ENCODE measurements at places on chromosomes 7 and 10.
A peak's percentile ranks its signal among the peaks of the same experiment; 100 is the strongest.

GRCh38 chr7:156179872-156180390 is 367.7 kb upstream of the SHH start:
- no peak for DNase-seq

GRCh38 chr10:95559471-95559870 is 1.7 kb downstream of the SORBS1 start:
- no peak for DNase-seq

DNA sequence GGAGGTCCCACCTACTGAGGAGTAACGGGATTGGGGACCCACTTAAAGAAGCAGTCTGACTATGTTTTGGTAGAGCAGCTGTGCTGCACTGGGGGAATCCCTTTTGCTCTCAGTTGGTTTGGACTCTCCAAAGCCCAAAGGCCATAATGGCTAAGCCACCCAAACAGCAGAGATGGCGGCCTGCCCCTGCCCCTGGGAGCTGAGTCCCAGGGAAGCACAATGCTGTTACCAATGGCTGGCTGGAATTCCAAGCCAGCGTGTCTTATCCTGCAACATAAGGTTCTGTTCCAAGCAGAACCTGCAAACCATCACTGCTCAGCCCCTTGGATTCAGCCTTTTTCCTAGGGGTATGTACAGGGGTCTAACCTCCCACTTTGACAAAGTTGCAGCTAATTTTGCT is 53.7 kb upstream of the GNAT3 start:
- no peak for DNase-seq

GRCh38 chr10:132132421-132132841 is 54.3 kb upstream of the DPYSL4 start:
- no peak for DNase-seq

GRCh38 chr10:13000431-13000830 is 1.1 kb downstream of the CCDC3 start:
- DNase-seq: no peak

GRCh38 chr10:93300981-93301380 is 181.2 kb downstream of the MYOF start:
- no peak for DNase-seq

- peak; percentile 70 for DNase-seq
Observed at GRCh38 chr7:101017064-101017777, 2.7 kb upstream of the MUC17 start.

- DNase-seq: peak; percentile 46
Observed at GRCh38 chr10:14820010-14820774, 17.6 kb downstream of the CDNF start.

- peak; percentile 30 for DNase-seq
Observed at GRCh38 chr7:44348300-44348699, 22.9 kb upstream of the CAMK2B start.

GRCh38 chr10:60123172-60123571 is 216.8 kb upstream of the CCDC6 start:
- DNase-seq: no peak

DNA sequence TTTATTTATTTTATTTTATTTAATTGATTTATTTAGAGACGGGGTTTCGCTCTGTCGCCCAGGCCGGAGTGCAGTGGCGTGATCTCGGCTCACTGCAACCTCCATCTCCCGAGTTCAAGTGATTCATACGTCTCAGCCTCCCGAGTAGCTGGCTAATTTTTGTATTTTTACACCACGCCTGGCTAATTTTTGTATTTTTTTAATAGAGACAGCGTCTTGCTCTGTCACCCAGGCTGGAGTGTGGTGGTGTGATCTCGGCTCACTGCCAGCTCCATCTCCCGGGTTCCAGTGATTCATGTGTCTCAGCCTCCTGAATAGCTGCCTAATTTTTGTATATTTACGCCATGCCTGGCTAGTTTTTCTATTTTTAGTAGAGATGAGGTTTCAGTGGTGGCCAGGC is 34.2 kb downstream of the AP5Z1 start:
- DNase-seq: no peak

- DNase-seq: no peak
Observed at GRCh38 chr10:17256051-17256450, 28.0 kb downstream of the VIM start.

GRCh38 chr7:101664436-101664835 is 35.3 kb upstream of the MYL10 start:
- no peak for DNase-seq

DNA sequence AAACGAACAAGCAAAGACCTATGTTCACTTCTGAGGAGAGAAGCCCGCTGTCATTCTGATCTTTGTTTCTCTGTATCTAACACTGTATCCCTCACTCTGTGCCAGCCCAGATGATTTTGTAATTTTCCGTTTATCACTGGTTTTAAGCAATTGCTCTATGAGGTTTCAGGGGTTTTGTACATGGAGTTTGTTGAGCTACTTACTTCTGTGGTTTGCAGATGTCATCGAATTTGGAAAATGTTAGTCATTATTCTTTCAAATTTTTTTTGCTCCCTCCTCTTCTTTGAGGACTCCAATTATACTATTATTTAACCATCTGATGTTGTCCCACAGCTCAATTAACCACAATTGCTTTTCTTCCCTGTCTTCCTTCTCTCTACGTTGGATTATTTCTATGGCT is 650.9 kb upstream of the IGFBP3 start:
- DNase-seq: no peak

DNA sequence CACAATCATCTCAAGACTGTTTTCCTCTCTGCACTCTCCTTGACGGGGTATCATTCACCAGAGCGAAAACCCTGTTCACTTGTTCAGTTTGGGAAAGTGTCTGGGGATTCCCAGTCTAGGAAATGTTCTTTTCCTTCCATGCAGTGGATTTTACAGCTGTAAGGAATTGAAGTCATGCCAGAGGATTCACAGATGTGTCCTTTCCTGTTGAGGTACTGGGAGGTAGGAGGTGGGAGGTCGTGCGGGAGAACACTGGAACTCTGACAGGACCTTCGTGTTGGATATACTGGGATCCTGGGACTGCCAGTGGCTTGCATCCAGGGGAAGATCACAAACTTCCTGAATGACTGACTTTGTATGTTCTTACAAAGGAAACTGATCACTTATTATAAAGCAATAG is 185.5 kb downstream of the BMPER start:
- DNase-seq: no peak

DNA sequence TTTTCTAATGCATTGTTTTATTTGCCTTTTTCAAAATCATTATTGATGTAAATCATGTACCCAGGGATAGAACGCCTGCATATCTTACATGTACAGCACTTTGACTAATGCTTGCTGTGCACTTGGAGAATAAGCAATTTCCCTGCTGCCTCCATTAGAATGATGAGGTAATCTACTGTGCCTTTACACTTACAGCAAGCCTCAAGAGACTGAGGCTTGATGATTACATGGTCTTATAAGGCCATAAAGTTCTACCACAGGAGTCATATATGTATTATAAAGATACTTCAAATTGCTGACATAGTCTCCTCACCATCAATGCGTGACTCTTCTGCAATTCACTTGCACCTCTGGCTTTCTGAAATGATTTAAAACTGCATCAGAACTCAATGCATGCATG is 328.6 kb upstream of the HGF start:
- no peak for DNase-seq

DNA sequence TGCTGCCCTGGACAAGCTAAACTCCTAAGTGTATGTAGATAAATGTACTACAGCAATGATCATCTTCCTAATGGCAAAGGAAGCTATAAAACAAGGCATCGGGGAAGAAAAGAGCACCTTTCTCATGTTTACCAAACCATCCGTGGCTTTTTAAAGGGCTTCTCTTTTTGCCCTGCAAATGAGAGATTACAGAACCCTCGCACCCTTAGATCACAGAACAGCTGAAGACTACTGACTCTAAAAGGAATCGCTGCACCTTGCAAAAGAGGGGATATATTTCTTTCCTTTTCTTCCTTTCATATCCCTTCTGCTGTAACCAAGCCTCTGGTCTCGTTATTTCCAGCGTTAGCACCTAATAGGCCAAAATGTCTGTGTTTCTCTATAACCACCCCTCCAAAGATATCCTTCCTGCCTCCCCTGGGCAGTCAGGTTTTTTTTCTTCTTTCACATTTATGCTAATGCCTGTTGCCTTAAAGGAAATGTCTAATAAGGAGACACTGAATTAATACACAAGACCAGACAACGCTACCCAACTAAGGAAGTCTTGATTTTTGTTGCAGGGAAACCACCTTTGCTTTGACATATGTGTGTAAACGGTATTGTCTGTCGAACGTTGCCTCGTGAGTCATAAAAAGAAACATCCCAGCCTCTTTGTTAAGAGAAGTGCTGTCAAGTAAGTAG is 10.5 kb downstream of the ST8SIA6 start:
- no peak for DNase-seq

- peak; percentile 41 for DNase-seq
Observed at GRCh38 chr7:29878081-29878688, 71.9 kb downstream of the WIPF3 start.

DNA sequence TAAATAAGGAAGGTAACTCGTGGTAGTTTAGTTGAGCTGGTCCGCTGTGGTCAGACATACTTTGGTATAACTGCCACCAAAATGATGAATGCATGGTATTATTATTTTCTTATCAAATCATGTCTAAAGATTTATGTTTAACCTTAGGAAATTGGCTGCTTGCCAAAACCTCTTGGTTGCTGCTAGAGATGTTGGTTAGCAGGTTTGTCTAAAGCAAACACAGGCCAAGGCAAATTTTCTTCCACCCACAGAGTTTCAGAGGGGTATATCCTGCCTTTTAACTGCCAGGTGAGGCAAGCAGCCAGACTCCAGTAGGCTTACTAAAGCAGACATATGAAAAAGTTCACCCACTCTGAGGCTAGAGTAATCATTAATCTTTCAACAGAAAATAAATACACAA is 101.4 kb downstream of the SEMA3E start:
- DNase-seq: no peak

DNA sequence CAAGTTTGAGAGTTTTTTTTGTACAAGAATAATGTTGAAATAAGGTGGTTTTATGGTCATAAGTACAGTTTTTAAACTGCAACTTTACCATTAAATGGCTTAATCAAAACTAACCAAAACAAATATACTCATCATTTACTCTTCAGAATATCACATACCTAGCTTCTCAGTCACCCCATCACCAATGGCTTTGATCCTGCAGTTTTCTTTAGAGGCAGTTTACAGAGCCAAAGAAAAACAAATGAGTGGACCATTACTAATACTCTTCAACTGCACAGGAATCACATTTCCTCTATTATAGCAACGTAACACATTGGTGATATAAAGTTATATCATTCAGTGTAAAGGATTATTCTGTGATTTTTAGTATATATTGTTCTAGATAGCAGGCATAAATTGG is 576.1 kb upstream of the LRRTM3 start:
- DNase-seq: no peak

DNA sequence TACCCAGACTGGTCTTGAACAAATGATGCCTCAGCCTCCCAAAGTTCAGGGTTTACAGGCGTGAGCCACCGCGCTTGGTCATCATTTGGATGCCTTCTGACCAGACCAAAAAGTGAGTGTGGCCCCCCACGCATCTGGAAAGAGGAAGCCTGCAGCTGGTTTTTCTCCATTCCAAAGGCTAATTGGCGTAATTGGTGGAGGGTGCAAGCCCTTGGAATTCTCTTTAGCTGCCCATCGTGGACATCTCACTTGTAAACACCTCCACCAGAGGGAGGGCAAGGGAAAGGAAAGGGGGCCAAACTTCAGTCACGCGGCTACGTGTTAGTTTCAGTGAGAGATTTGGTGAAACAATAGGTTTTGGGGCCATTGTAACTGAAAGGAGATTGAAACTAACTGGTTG is 4.1 kb upstream of the ARHGAP21 start:
- DNase-seq: no peak

DNA sequence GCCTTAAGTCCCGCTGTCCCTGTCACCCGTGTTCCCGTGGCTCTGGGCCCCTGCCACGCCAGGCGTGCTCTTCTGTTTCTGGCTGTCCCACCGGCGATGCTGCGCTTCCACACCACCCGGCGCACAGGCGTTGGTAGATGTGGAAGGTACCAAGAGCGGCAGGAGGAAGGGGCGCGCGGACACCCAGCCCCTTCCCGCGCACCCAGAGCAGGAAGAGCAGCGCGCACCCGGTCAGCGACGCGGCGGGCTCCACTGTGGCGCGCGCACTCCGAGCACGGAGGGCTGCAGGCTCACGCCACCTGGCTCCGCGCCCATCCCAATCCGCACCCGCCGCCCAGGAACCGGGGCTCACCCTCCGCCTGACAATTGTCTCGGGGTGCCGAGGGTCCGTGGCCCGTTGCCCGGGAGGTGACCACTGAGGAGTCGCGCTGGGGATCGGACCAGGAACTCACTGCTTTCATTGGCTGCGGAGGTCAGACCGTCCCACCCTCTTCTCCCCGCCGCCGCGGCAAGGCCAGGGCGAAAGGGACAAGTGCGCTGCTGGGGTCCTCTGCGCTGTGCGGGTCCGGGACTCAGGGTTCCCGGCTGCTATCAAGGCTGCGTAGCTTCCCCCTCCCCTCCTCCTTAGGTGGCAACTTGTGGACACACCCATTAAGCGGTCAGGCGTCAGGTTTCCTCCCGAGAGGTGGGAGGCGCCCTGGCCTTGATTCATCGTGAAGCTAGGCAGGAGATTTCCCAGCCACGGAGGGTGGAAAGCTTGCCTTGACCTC is 121.6 kb upstream of the ZNF92 start:
- peak; percentile 87 for DNase-seq

GRCh38 chr7:39621784-39622411 is 1.5 kb upstream of the RALA start:
- no peak for DNase-seq

DNA sequence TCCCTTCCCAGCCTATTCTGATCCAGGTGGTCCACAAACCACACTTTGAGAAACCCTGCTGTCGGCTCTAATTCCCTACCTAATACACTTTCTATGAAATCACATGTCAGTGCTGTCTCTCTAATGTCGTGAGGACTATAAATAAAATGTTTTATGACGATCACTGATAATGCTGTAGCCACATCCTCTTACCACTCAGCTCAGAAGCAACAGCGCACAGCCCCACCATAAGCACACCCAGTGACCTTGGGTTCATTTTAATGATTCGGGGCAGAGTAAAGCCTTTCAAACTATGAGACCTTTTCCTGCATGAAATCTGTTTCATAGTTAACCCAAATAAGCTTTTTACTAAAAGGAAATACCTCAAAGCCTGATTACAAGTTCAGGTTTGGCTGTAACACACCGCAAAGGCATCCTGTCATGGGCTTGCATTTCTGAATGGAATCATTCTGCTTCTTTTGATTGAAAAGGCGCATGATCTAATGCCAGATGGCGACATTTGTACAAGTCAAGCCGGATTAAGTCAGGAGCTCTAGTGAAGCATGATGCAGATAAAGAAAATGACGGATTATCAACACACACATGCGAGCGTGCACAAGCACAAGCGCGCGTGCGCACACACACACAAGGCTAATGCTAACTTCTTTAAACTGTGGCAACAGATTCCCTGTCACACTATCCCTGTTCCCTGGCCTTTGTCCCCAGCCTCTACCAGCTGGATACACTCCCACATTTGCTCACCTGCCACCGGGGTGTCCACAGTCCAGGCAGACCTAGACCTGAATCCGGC is 180.5 kb upstream of the PDE1C start:
- DNase-seq: no peak

Measured in SW 1271 (cell line).